NCI-H1930 (cell line): ENCODE measurements at places on chromosomes 1 and 21.

- no peak for DNase-seq
These were observed 95.6 kb upstream of the C1orf87 start for GRCh38 chr1:60169206-60169605.

GRCh38 chr1:78691995-78692747 is 42.5 kb downstream of the IFI44 start:
- no peak for DNase-seq

DNA sequence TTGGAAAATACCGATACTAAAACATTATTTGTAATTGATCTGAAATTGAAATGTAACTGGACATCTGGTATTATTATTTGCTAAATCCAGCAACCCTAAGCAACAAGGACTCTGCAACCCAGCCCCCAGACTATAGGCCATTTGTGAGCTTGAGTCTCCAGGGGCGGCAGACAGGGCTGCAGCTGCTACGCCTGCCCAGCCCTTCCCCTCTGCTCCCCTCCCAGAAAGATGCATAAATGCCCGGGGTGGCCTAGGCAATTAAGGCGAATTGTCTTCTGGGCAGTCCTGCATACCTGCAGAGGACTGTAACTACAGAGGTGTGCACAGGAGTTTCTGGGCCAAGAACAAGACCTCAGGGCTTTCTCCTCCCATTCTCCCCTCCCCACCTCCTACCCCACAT is 41.2 kb upstream of the LBR start:
- no peak for DNase-seq

GRCh38 chr21:28357743-28358142 is 634.9 kb downstream of the LTN1 start:
- no peak for DNase-seq

GRCh38 chr1:201302163-201303152 is 19.2 kb downstream of the PKP1 start:
- no peak for DNase-seq

GRCh38 chr1:151060657-151061421 is 642 bp downstream of the MLLT11 start:
- peak; percentile 49 for DNase-seq

DNA sequence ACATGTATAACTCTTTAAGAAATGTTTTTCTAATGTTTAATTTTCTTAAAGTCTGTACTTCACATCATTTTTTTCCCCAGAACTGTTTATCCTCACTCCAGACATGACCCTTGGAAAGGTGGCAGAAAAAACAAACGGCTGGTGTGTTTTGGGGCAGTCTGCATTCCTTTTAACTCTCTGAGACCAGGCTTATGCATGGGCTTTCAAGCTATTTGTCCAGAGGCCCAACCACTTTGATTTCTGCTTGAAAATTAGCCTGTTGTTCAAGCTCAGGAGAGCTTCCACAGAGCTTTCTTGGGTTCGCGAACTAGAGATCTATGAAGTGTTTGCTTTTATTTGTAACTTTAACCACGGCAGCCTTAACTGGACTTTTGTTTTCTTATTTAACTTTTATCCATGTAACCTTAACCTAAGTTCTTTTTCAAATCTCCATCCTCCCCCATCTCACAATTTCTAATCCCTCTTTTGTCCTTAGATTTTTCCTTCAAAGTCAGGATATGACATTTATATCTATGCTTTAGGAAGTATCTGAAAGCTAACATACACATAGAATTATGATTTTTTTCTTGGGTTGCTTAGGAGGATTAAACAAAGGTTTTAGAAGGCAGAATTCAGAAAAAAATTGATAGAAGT is 111.8 kb downstream of the FGGY start:
- no peak for DNase-seq

DNA sequence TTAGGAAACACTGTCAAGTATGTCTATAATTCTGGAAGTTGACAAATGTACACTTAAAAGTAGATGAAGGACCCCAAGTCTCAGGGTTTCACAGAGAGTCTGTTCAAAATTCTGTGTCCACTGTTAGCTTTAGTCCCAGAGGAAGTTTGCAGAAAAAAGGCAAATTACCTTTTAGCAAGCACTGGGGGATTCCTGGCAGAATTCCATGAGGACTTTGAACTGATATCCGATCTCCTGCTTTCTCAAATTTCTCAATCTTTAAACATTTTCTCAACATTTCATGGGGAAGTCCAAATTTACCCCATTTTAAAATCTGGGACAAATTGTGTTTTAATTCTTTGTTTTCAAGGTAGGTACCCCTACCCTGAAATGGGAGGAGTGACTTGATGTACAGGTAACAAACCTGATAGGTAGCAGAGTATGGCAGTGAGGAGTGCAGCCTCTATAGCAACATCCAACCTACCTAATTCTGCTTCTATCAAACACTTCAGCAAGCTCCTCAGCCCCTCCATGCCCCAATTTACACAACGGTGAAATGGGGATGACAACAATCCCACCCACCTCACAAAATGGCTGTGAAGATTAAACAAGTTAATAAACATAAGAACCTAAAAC is 344.9 kb downstream of the OMA1 start:
- DNase-seq: no peak

GRCh38 chr1:9798236-9799130 is 25.3 kb downstream of the CLSTN1 start:
- no peak for DNase-seq

DNA sequence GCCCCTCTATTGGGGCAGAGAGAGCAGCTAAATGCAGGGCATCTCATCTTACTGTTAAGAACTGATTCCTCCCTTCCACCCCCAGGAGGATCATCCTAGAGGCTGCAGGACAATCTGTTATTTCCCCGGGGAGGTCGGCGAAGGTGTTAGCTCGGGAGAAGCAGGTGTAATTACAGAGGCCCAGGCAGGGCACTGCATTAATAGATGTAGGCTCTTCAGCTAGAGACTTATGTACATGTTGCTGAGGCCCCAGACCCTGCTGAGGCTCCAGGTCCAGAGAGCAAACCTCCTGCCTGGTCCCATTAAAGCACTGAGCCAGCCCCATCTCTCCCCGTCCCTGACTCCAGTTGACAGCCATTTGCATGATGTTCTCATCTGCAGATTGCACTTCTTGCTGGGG is 320.3 kb upstream of the VAMP3 start:
- no peak for DNase-seq

- no peak for DNase-seq
These were observed 14.6 kb downstream of the RPS6KA1 start for GRCh38 chr1:26544126-26544525.

- no peak for DNase-seq
These were observed 12.7 kb downstream of the TBX19 start for GRCh38 chr1:168293356-168293755.

DNA sequence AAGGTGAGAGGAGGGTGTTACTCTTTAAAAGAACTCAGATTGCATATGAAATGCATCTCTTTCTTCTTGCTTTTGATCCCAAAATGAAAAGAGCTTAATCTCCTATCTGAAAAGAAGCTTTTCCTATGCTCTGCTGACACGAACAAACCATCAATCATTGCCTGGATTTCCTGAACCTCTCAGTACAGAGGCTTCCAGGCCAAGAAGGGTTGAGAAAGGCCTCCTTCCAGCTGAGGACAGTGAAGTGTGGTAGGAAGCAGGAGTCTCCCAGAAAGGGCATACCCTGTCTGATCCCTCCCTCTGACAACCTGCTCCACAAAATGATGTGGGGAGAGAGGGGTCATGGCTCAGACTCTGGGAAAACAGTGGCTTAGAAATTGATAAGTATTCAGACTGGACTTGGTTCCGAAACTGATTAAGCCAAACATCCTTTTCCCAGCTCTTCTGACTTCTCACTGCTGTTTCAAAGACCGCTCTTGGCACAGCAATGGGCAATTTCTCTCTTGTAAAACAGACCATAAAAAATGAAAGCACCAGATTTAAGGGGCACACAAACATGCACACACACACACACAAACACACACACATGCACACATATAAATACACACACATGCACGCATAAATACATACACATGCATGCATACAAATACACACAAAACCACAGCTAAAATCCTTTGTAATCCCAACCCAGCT is 310.3 kb downstream of the SIPA1L2 start:
- DNase-seq: no peak

GRCh38 chr1:39690225-39690624 is 1.0 kb downstream of the HPCAL4 start:
- no peak for DNase-seq

DNA sequence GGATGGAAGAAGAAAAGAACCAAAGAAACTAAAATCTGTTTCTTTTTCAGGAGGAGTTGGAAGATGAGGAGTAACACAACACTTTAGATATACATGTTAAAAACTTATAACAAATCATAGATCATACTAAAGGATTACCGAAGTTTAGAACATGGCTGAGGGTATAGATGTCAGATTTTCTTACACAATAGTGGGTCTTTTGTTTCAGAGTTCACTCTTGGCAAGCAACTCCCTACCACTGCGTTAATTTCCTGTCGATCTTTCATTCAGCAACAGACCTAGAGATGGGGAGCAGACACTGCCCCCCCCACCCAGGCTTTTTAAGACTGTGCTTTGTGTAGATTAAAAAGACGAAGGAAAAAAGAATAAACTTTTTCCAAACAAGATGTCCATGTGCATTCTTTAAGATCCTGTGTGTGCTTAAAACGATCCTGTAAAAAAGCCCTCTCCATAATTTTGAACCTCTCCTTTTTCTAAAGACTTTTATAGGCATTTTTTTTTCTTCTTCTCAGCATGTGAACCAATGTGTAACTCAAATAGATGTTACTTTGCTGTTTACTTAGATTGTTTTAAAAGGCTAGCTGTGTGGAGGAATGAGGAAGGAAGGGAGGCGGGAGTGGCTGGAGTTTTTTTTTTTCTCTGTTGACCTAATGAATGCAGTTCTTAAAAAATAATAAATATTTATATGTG is 50.4 kb downstream of the NFIA start:
- DNase-seq: no peak

DNA sequence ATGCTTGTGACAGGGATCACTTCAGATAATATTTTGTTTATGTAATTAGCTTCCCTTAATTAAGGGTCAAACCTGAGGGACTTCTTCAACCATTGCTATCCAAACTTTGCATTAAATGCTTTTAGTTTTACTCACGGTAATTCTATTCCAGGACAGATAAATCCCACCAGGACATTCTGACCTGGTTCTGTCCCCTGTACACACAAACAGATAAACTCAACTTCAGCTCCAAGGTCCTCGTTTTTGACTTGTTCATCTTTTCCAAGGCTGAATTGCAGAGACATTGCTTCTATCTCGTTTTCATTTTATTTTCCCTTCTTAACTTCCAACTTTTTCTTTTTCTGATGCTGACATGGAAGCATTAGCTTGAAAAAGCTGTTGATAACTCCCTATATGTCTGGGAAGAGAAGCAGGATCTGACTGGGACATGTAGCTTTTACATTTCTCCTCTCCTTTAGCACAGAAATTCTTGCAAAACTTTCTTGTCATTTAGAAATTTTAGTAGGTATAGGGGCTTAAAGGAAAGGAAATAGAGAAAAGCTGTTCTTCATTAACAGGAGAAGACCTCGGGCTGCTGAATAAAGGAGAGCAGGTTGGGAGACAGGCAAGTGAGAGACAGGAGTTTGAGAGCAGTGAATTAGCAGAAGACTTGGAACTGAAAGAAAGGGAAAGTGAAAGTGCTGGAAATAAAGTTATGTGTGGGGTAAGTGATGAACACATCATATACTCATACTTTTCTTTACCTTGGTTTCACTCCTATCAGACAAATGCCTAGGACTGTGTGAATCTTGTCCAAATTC is 231.7 kb upstream of the B3GALT2 start:
- DNase-seq: no peak

DNA sequence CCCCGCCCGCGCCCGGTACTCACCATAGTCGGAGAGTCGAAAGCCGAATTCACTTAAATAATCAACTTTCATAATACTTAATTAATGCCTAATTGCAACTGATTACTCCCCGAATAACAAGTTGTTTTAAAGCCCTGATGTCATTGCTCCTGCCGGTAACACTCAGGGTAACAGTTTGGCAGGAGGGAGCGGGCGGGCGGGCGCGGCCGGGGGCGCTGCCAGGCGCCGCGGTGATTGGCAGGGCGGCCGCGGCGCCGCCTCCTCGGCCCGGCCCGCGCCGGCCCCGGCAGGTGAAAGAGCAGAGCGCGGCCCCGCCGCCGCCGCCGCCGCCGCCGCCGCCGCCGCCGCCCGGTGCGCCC is 102.2 kb downstream of the CASZ1 start:
- DNase-seq: peak; percentile 76

DNA sequence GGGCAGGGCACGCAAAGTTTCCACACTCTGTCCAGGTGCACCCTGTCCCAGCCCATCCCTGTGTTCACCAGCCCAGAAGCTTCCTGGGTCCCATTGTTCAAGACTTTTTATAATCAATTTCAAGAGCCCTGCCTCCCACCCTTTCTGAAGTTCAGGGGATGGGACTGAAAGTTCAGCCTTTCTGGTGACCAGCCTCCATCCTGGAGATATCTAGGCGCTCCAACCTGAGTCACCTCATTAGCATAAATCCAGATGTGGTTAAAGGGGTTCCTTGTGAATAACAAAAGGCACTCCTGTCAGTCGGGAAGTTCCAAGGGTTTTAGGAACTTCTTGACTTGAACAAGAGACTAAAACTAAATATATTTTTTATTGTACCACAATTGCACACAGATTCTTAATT is 48.4 kb upstream of the RAP1A start:
- no peak for DNase-seq

- DNase-seq: no peak
These were observed 36.7 kb downstream of the NEK2 start for GRCh38 chr1:211638689-211639101.

DNA sequence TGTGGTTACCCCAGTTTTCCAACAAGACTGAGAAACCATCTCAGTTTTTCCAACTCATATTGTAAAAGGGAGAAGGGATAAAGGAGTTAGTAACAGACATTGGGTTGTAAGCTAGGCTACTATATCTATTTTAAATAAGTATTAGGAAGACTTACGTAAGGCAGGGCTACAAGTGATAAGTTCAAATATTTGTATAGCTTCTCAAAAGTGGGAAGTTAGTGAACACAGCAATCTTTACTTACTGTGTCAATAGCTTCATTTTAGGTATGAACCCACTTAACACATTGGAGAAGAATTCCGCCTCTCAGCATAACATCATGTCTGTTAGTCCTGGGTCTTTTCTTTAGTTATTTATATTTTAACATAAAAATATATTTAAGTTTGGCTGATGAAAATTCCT is 320.1 kb downstream of the TPR start:
- no peak for DNase-seq

- no peak for DNase-seq
These were observed 40.6 kb downstream of the AKNAD1 start for GRCh38 chr1:108816049-108816893.

- no peak for DNase-seq
These were observed 161.3 kb downstream of the NEK7 start for GRCh38 chr1:198318085-198318484.

GRCh38 chr1:13546791-13547190 is 33.0 kb upstream of the LRRC38 start:
- DNase-seq: no peak

GRCh38 chr1:160636076-160636475 is 10.8 kb downstream of the SLAMF1 start:
- DNase-seq: no peak

GRCh38 chr1:180854001-180854400 is 58.7 kb upstream of the KIAA1614 start:
- no peak for DNase-seq
